Activated CD4-positive, alpha-beta T cell treated with anti-CD3 and anti-CD28 coated beads, Interleukin-2, amount 50 U/mL, for 4 hours (primary cell): ENCODE measurements at places on chromosomes 5 and 9.

GRCh38 chr9:74777136-74777879, 110.4 kb downstream of the TRPM6 start:
- DNase-seq: peak; percentile 63

DNA sequence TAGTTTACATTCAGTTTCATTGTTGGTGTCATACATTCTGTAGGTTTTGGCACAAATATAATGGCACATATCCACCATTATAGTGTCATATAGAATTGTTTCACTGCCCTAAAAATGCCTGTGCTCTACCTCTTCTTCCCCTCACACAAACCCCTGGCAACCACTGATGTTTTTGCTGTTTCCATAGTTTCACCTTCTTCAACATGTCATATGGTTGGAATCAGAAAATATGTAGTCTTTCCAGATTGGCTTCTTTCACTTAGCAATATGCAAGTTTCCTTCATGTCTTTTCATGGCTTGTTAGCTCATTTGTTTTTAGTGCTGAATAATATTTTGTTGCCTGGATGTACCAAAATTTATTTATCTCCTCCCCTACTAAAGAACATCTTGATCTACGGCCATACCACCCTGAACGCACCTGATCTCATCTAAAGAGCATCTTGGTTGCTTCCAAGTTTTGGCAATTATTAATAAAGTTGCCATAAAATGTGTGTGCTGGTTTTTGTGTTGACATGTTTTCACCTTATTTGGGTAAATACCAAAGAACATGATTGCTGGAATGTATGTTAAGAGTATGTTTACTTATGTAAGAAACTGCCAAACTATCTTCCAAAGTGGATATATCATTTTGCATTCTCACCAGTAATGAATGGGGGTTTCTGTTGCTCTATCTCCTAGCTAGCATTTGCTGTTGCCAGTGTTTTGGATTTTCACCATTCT, 17.0 kb upstream of the CDK20 start:
- no peak for DNase-seq

DNA sequence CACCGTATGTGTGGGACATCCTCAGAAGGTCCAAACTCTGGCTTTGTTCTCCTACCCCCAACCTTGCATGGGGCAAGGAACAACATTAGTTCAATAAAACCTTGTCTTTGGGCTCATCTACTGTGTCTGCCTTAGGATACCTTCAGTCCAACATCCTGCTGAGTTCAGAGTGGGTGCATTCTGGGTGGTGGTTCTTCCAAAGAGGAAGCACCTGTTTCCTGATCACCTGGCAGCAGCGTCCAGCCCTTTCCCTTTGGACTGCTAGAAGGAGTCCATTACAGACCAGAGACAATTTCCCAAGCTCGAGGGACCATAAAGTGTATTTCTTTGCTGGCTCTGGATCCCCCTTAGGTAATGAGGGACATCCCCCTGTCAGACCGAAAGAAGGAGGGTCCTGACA, 154.1 kb downstream of the SEMA6A start:
- DNase-seq: no peak

- DNase-seq: no peak
These were observed 34.0 kb downstream of the NDUFS4 start for GRCh38 chr5:53594419-53594818.
